NCI-H748 treated with DMSO at 0.1 percent for 48 hours (cell line): ENCODE measurements at places on chromosomes 6 and 20.

DNA sequence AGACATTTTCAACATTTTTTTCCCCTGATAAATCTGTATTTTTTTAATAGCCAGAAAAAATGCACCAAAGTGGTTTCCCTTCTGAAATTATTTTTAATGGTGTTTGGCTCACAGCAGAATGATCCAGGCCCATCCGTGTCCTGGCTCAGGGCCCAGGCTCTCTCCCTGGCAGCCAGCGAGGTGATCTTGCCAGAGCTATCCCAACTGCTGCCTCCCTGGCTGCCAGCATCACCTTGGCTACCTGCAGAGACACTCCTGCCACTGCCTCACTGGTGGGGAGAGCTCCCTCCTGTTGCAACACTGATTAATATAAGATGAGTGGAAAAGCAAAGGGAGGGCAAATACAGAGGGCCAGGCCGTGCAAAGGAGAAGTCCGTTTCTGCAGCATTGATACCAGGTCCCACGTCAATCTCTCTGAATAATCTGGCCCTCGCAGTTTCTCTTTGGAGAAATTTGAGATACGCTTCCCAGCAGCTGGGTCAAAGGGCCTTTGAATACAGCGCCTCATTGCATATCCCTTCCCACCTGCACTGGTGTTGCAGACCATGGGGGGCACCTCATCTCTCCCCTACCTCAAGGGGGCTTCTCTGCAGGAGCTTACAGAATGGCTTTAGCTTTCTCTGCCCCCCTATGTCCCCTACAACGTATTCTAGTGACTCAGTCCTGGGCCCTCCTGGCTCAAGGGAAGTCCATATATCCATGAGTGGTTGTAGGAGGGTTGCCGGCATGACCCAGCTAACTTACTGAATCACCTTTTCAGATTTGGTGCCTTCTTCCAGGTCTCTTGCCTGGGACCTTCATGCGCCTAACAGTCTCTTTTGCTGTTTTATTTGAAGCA, 12.8 kb upstream of the DSTN start:
- DNase-seq, result no peak

GRCh38 chr20:19074356-19074755, 138.1 kb upstream of the SLC24A3 start:
- DNase-seq, result no peak

DNA sequence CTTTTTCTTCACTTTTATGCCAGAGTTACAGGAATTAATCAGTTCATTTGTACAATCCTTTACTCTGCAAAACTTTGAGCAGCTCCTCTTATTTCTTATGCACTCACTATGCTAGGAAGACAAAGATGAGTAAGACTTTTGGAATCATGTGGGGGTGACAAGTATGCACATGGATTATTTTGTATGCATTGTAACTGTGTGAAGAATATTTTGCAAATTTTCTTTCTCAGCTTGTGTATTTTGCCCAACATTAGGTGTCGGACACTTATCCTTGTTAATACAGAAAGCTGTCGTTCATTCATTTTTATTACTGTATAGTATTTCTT, 88.6 kb downstream of the PPP1R14C start:
- no peak for DNase-seq

DNA sequence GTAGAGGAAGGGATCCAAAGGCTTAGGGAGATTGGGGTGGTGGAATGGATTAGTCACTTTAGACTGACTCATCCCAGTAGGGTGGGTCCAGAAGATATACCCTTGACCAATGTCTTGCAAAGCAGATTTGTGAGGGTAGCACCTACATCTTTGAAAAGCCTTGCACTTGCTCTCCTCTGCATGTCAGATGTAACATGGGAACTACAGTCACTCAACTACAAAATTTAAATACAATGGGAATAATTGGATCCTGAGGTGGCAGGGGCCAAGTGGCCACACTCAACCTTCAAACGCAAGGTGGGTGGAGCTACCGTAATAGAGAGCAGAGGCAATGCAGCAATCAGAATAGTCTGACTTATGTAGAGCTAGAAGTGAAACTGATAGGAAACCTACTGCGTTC, 71.2 kb downstream of the ME1 start:
- DNase-seq, result no peak

DNA sequence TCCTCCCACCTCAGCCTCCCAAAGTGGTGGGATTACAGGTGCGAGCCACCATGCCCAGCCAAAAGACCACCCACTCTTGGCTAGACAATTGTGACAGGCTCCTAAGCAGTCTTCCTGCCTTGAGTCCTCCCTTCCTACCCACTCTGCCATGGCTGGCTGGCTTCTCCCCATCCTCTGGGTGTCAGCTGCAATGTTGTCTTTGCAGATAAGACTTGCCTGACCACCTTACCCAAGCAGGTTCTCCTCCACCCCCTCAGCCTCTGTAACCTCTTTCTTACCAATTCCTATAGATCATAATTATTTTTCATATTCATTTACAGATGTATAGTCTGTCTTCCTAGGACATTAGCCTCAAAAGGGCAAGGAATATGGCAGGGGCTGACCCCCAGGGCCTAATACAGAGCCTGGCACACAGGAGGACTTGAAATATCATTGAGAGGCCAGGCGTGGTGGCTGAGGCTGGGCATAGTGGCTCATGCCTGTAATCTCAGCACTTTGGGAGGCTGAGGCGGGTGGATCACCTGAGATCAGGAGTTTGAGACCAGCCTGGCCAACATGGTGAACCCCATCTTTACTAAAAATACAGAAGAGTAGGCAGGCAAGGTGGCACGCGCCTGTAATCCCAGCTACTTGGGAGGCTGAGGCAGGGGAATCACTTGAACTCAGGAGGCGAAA, 28.7 kb upstream of the SPAG4 start:
- no peak for DNase-seq

GRCh38 chr6:12479881-12480280, 189.7 kb downstream of the EDN1 start:
- DNase-seq, result no peak

GRCh38 chr6:91442342-91442741, 855.5 kb upstream of the MAP3K7 start:
- no peak for DNase-seq

DNA sequence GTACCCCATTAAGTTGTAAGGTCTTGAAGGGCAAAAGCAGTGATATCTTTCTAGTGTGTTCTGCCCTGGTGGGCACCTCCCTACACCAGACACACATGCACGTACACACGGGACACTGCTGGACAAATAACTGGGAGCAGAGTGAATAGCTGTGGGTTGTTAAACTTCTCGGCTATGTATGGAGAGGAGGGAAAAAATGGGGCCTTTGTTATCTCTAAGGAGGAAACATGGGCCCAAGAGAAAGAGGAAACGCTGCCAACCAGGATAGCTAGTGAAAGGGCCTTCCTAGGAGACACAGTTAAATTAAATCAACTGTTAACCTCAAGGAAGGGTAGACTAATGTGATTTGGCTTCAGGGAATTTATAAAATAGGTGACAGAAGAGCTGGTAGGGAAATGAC, 169.7 kb downstream of the MYLK4 start:
- DNase-seq, result no peak

- DNase-seq, result no peak
These were observed 23.1 kb downstream of the UBE3D start for GRCh38 chr6:83042467-83043053.

DNA sequence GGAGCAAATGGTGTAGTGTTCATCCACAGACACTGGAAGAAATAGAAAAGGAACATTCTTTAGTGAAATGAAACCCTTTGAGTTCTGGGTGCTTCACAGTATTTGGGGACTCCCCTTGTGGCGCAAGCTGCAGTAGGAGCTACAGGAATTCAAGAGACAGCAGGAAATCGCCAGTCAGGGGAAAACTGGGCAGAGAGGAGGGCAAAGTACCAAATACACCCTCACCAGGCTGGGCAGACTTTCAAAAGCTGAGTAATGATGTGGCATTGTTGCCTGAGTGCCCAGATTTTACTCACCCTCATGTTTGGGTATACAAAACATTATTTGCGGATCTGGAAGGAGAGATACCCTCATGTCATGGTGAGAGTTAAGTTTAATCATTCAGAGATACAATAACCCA, 97.9 kb downstream of the SOD2 start:
- no peak for DNase-seq
